KBM-7 (cell line): ENCODE measurements at places on chromosomes 11 and 22.
A peak's percentile ranks its signal among the peaks of the same experiment; 100 is the strongest.

GRCh38 chr11:24155792-24156191 lies 341.1 kb upstream of the LUZP2 start:
- DNase-seq = no peak

DNA sequence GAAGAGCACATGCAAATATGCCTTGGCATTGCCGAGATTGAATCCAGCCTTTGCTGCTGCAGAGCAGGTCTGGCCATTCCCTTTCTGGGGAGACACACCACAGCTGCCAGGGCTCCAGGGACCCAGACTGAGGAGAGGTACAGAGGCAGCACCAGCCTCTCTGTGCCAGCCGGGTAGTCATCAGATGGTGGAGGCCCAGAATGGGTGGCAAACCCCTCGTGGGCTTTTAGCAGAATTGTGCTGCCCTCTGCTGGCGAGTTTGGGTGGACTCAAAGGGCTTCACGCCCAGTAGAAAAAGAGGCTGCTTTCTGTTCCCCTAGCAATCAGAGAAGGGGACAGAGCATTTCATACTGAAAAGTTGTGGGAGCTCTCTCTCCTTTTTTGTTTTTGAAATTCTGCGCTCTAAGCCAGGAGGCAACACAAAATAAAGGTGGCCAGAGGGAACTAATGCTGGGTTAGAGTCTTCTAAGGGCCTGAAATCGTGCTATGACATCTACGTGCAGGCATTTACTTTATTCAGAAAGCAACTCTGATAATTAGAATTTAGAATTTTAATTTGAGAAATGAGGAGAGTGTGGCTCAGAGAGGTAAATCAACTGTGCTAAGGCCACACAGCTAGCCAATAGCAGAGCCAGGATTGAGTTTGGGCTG lies 158.8 kb upstream of the NAV2 start:
- peak; percentile 68 for DNase-seq

DNA sequence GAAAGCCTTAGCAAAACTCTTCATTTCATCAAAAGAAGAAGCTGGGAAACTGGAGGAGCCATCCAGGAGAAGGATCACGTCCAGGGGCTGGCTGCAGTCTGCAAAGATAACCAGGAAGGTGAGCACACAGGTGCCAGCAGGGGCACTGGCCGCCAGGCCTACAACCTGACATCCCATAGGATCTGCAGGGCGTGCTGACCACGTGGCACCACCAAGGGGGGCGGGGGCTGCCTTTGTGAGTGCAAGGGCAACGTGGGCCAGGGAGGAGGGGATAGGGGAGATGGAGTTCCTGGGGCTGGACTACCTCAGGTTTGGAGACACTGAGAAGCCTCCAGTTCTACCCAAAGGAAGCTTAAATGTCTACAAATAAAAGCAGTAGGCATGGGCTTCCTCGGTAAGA lies 102.7 kb upstream of the CCT8L2 start:
- DNase-seq = no peak

DNA sequence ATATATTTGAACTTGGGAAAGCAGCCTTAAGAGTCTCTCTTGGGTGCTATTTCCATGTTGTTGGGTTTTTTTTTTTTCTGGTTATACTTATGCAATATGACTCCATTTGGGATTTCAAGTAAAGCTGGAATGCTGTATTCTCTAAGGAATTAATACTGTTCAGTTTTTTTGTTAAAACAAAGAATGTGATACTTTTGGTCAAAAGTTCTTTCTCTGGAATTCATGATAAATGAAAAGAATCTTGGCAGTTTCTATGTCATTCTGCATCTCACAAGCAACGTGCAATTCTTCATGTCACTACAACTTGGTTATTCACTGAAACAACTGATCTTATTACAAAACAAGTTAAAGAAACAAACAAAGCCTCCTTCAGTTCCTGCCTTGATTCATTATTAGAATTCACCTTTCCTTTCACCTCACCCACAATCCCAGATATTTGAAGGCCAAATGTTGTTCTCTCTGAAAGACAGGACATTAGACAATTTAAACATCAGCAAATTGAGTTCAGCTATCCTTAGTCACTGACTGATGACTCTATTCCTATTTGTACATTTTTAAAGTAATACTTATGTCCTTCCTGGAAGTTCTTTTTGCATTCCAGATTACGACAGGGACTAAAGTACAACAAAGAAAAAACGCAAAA lies 176.2 kb downstream of the SBF2 start:
- no peak for DNase-seq

- no peak for DNase-seq
These were observed 38.1 kb upstream of the CARD18 start for GRCh38 chr11:105177658-105178057.

GRCh38 chr11:8180469-8180868 lies 11.6 kb upstream of the RIC3 start:
- DNase-seq = no peak

DNA sequence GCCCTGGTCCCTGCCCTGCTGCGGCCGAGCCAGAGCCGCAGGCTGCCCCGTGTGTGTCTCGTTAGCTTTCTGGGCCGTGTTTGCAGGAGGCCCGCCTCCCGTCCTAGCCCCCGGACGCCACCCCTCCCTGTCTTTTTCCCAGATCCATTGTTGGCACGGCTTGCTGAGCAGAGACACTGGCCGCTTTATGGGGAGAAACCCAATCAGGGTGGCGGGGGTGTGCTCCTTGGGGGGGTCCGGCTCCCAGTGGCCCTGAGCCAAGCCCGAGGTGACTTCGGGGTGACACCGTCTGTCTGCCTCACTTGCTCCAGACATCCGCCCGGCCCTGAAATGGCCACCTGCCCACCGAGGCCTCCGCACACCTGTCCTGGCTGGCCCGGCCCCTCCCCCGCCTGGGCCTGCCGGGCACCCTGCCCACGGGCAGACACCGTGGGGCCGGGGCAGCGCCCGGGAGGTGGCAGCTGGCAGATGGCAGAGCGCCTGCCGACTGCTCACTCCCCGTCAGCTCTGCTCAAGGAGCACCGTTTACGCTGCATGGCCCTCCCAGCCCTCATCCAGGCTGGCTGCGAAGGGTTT lies 43.1 kb upstream of the PPARA start:
- DNase-seq = no peak

GRCh38 chr11:66100272-66101065 lies 30.4 kb downstream of the PACS1 start:
- DNase-seq = peak; percentile 73

DNA sequence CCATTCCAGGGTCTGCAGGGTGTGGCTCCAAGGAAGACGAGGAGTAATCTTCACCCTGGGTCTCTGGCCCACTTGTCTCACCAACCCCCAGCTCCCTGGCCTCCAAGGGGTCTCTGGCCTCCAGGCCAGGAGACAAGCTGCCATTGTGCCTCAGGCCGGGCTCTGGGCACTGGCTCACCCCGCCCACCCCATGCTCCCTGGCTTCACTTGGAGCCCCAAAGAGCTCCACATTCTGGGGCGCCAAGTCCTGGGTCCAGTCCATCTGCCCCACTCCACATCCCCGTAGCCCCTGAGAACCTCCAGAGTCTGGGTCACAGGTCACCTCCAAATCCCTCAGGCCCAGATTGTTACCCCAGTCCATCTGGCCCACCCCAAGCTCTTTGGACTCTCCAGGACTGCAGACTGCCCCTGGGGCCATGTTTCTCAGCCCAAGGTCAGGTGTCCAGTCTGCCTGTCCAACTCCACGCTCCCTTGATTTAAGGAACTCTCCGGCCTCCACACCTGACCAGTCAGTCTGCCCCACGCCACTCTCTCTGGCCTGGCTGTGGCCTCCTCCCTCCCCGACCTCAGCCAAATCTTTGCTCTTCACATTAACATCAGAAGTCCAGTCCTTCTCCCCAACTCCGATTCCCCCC lies 16.2 kb downstream of the TNKS1BP1 start:
- no peak for DNase-seq

GRCh38 chr22:20868025-20868962 lies 9.5 kb downstream of the SNAP29 start:
- no peak for DNase-seq

- DNase-seq = no peak
These were observed 725 bp downstream of the CASTOR1 start for GRCh38 chr22:30288419-30289140.

- DNase-seq = no peak
These were observed 68.5 kb upstream of the IGLL5 start for GRCh38 chr22:22818861-22819855.

- DNase-seq = no peak
These were observed 8.6 kb downstream of the SIGIRR start for GRCh38 chr11:405954-406795.

GRCh38 chr22:41687901-41688364 lies 734 bp downstream of the SNU13 start:
- peak; percentile 64 for DNase-seq

DNA sequence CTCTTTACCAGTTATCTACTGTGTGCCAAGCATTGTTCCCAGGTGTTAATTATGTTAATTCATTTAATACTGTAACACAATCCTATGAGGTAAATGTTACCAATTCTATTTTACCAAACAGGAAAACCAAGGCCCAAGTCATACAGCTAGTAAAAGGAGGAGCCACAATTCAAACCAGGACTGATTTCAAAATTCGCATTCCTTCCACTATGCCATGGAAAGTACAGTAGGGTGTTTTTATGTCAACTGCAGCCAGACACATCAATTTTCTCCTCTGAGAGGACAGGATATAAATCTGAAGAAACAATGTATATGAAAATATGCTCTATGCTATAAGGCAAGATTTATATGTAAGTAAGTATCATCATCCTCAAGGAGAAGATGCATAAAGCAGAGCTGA lies 104.3 kb downstream of the RPL27A start:
- no peak for DNase-seq
